ENCODE measurements at places on chromosomes 5 and 9.

DNA sequence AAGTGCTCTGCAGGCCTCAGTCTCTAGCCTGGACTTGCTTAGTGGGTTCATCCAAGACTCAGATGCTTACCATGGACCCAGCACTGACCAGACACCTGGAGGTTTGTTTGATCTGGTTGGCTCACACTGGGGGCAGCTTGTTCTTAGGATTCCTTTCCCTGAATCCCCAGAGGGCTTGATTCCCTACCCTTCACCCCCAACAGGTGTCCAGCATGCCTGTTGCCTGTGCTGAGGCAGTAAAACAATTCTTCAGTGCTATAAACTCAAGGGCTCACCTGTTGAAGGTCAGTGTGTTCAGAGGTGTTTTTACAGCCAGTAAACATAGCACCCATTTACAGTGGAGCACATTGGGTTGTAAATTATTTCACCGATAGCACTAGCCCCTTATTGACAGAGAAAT is 123.8 kb upstream of the KLF4 start:
- no peak for DNase-seq

GRCh38 chr9:76987594-76988200 is 31.8 kb upstream of the FOXB2 start:
- peak; percentile 22 for DNase-seq

DNA sequence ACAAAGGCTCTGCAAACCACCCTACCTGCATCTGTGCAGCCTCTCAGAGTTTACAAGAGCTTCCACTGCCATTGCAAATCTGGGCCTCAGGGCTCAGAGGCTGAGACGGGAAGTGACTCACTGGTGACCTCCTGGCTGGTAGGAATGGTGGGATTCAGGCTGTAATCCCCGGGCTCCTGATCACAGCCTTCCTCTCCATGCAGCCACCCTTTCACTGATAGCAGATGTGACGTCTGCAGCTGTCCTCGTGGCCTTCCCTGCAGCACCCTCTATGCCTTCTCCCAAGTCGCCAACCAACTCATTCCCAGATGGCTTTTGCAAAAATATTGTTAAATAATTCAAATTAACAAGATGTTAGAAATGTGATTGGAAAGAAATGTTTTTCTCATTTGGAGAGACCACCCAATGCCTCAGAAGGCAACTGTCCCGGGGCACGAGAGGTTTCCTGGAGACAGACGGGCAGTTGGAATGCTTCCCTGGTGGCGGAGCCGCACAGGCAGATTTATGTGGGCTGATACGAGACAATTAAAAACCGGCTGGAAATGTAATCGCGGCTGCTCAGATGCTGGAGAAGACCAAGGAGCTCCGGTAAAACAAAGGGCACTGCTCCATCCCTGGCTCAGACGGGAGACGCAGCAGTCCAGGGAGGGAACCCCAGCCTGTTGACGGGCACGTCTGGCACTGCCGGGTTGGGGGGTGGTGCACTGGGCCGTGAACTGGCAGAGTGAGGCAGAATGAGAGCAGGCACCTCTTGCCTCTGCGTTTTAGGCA is 34.4 kb upstream of the SLC25A51 start:
- no peak for DNase-seq

DNA sequence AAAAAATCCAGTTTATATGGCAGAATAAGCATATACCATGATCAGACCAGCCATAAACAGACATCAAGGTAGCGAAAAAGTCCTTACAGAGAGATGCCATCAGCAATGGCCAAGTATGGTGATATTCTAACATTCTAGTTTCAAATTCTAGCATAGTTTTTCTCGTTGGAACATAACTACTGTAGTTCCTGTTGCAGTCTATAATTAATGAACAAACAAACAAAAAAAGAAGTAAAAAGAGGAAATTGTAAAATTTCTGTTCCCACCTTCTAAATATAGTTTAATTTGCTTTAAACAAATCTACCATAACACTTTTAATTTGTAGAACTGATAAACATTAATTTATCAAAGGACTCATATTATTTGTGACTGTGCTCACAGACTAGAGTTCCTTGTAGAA is 9.9 kb upstream of the CD180 start:
- no peak for DNase-seq

- no peak for DNase-seq
Measured at GRCh38 chr9:13165956-13166355, 113.5 kb downstream of the MPDZ start.

GRCh38 chr5:61754792-61755191 is 422.7 kb downstream of the ZSWIM6 start:
- DNase-seq = no peak

GRCh38 chr5:103847060-103847459 is 284.5 kb upstream of the NUDT12 start:
- no peak for DNase-seq

DNA sequence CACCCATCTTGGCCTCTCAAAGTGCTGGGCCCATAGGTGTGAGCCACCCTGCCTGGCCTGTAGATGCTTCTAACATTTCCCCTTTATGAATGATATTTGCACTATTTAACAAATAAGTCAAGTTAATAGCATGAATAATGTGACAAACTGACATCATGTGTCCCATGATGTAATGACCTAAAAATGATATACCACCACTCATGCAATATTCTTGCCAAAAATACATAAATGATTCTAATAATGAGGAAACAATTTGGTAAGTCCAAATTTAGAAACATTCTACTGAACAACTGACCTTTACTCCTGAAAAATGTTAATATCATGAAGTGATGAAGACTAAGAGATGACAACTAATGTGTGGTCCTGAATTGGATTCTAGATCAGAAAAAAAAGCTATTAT is 33.5 kb upstream of the TRIM14 start:
- no peak for DNase-seq

- DNase-seq = no peak
Measured at GRCh38 chr5:122391621-122392020, 79.6 kb downstream of the SNCAIP start.

DNA sequence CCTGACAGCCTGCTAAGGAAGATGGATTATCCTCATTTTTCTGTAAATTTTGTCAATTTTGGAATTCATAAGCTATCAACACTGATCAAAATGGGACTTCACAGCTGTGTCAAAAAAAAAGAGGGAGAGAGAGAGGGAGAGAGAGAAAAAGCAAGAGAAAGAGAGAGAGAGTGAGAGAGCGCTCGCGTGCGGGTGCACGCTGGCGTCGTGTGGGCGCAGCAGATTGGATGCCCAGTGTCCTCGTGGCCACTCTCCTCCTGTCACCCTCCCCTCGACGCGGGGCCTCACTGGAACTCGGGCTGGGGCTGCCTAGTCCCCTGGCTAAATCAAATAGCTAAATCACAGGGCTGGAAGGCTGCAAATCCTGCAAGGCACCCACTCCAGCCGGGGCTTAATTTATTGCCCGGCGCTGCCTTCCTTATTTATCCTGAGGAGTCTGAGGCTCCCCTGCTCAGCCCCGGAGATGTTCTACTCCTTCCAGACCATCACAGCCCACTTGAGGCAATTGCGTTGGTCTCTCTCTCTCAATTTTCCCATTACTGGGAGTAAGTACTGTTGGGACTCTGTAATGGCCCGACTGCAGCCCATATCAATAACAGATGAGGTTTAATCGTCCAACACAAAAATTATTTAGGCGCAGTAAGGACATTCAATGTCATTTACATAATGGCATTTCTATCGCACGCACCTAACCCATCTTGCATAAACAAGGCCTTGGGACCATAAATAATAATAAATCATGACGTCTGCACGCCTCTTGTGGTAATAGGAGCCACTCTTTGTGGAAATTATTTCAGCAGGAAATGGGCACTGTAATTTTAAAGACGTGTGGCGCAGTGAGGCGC is 94.2 kb downstream of the PAX5 start:
- DNase-seq = no peak

DNA sequence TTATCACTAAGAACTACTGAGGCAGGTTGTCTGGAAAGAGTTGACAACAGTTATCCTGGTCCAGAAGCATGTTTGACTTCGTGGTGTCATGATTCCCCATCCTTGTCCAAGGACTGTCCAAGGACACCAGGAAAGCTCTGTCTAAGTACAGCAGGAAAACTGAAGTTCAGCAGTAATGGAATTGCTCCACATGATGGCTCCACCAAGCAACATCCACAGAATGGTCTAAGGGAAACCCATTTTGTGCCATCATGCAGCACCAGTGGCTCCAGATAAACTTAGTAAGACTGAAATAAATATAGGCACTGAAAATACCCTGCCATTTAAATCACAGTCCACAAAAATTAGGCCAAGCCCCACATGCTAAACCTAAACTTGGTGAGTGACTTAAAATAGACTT is 192.8 kb downstream of the CDH18 start:
- DNase-seq = no peak

DNA sequence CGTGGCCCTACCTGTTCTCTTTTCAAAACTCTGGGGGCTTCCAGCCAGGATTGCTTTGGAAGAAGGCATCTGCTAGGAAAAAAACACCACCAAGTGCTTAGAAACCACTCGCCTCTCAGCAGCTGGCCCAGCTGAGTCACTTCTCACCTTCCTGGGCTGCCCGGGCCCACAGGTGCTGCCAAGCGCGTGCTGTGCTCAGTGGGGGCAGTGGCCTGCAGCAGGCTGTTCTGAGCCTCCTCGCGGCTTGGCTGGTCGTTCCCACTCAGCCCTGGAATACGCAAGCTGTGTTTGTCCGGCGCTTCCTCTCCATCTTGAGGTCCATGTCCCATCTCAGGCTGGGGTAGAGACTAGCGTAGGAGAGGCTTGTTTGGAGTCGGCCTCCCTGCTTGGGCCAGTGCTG is 102.5 kb upstream of the FCN2 start:
- DNase-seq = no peak

- no peak for DNase-seq
Measured at GRCh38 chr5:56421246-56422075, 188.3 kb upstream of the ANKRD55 start.

GRCh38 chr5:137706841-137707240 is 29.0 kb downstream of the KLHL3 start:
- DNase-seq = no peak

DNA sequence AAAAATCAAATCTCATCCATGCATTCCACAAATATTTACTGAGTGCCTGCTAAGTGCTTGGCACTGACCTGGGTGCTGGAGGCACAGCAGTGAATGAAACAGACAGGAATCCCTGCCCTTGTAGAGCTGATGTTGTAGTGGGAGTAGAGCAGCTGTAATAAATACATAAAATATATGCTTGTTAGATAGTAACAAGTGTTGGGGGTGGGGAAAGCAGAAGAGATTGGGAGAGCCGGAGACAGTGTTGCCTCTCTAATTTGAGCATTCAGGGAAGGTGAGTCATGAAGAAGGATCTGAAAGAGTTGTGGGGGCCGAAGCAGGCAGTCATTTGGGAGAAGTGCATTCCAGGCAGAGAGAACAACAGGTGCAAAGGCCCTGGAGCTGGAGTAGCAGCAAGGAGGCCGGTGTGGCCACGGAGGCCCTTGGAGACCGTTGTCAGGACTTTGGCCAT is 97.9 kb downstream of the ZNF618 start:
- no peak for DNase-seq

- no peak for DNase-seq
Measured at GRCh38 chr5:130092991-130093390, 188.7 kb downstream of the CHSY3 start.

- no peak for DNase-seq
Measured at GRCh38 chr9:91555132-91555531, 131.5 kb upstream of the NFIL3 start.

GRCh38 chr5:135643881-135644766 is 65.3 kb upstream of the CXCL14 start:
- no peak for DNase-seq

- DNase-seq = peak; percentile 10
Measured at GRCh38 chr9:69207503-69207902, 33.4 kb downstream of the TJP2 start.
